ENCODE measurements at places on chromosomes 6 and 20. TPM values are rescaled to one million over a fixed set of nuclear protein-coding genes. Genes with fewer than 3 reads are reported as not detected.

- DNase-seq: no peak
Measured at GRCh38 chr20:50792708-50793574, 1.9 kb upstream of the BCAS4 start.

GRCh38 chr6:7541175-7542064, at the start of gene DSP:
DSP (plus strand) TSS chr6:7541671; CDS start chr6:7541916, 245 bp downstream.
- DNase-seq: no peak

DNA sequence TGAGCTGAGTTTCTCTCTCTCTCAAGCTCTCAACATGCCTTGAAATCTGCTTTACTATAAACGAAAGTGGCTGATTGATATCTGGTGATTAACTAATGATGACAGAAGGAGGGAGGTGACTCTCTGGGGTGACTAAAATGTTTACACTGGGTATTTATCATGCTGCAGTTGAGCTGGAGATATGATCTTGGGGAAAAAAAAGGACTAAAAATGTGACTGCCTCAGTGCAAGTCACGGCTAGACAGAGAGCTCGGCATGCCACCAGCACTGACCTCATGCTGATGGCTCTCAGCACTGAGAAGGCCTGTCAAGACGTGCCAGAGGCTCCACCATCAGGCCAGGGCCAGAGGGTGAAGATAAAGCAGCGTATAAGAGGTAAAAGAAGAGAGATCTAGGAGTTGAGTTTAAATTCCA, 103.1 kb upstream of the SPACA1 start:
- DNase-seq: peak; percentile 6

DNA sequence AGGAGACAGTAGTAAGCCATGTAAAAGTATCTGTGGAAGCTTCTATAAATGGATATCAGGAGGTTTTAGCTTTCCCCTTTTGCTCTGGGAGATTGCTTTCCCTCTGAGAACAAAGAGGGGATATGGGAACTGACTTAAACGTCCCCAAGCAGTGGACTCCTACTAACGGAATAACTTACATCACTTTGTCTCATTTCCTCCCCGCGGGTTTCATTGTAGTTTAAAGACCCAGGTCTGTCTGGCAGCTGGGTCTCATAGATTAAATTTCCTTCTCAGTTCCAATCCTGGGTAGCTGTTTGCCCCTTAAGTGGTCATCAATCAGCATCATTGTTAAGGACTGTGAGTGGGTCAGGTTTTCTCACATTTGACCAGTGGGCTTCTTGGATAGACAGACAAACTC, 68.7 kb downstream of the PLAGL1 start:
- DNase-seq: no peak

DNA sequence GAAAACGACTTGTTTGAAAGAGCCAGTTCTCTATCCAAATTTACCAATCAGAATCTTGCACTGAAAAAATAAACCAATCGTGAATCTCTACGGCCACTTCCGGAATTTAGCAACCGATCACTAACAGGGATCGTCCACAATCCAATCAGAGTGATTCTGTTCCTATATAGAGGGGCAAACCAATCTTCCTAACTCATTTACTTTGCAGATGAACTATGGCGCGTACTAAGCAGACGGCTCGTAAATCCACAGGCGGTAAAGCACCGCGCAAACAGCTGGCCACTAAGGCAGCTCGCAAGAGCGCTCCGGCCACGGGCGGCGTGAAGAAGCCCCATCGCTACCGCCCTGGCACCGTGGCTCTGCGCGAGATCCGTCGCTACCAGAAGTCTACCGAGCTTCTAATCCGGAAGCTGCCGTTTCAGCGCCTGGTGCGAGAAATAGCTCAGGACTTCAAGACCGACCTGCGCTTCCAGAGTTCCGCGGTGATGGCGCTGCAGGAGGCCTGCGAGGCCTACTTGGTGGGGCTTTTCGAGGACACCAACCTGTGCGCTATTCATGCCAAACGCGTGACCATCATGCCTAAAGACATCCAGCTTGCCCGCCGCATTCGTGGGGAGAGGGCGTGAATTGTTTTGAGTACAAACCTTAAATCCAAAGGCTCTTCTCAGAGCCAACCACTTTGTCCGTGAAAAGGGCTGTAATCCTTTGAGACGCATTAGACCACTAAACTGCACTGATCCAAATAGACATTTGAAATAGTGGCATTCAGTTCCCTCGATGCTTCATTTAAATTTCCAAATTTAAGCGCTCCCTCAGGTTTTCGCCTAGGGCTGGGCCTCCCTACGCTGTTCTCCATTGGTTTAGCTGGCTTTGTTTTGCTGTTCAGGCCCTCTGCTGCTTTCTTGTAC, 138.0 kb downstream of the HFE start:
- DNase-seq: peak; percentile 91

DNA sequence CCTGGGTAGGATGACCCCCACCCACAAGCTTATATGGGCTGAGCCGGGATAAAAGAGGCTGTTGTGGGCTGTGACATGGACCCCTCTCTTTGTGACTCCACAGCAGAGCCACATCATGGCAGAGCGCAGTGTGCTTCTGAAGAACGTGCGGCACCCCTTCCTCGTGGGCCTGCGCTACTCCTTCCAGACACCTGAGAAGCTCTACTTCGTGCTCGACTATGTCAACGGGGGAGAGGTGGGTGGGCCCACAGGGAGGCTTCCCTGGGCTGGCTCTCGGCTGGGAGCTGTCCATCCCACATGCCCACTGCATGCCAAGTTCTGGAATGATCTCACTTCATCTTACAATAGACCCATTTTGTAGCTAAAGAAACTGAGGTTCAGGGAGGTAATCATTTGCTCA, 10.5 kb downstream of the SGK2 start:
- DNase-seq: no peak

DNA sequence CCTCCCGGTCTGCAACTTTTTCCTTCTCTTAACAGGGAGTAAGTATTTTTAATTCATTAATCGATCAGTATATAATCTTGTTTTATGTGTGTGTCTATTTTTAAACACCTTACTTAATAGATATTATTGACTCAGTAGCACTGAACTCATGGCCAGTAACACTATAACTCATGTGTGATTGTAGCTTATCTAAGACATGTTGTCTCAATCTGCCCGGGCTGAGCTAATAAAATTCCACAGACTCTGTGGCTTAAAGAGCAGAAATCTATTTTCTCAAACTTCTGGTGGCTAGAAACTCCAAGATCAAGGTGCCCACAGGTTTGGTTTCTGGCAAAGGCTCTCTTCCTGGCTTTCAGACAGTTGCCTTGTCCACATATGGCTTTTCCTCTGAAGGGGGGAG, 68.8 kb upstream of the TNFAIP3 start:
- DNase-seq: no peak

CDH4 gene
- polyA plus RNA-seq: 0.81 TPM

DNA sequence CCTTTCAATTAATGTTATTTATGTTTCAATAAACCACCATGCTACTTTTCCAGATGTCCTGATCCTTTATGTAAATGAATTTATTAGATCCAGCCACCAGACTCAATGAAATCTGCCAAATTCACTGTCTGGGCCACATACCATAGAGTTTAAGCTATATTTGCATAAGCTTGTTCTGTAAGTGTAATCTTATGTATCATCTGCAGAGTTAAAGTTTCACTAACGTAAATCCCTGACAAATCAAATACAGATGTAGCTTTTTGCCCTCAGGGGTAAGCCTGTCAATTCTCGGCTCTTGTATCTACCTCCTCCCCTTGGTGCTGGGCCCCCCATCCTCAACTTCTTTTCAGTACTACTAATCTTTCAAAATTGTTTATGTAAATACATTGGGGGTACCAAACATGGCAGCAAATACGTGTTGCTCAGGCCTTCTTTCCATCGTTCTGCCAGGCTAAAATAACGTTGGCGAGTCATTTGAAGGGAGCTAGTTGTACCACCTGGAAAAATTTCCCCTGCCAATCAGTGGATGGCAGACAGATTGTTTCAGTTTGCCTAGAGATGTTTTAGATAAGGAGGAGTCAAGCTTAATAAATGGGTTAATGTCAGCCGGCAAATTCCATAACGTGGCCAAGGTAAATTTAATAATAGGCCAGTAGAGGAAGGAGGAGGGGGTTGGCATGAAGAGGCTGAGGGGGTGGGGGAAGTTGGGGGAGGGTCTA, 79.6 kb downstream of the RPS12 start:
- no peak for DNase-seq

GRCh38 chr6:79378957-79379356, 144.5 kb upstream of the HMGN3 start:
- DNase-seq: no peak

DNA sequence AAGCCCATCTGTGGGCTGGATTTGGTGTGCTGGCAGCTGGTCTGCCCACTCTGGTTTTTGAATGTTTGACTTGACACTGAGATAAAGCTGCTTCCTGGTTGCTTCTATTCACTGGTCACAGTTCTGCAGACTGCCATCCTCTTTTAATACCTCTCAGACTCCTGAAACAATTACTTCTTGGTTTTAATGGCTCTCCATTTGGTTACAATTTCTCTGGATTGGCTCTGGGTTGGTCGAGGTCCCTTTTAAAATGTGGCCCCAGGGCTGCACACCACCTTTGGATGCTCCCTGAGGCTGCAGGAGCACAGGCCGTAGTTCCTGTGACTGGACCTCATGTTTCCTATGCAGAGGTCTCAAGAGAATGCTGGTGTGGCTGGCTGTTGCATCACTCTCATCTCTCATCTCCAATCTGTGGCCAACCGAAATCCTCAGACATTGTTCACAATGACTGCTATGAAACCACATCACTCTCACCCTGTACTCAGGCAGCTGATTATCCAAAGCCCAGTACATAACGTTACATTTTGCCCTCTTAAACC, 98.5 kb downstream of the INSM1 start:
- peak; percentile 9 for DNase-seq

BPIFA1 gene
- not detected for polyA plus RNA-seq

GRCh38 chr6:73233048-73233447, 7.8 kb upstream of the KHDC1L start:
- DNase-seq: no peak

GRCh38 chr6:109103942-109104341, 8.6 kb downstream of the CEP57L1 start:
- DNase-seq: no peak

DNA sequence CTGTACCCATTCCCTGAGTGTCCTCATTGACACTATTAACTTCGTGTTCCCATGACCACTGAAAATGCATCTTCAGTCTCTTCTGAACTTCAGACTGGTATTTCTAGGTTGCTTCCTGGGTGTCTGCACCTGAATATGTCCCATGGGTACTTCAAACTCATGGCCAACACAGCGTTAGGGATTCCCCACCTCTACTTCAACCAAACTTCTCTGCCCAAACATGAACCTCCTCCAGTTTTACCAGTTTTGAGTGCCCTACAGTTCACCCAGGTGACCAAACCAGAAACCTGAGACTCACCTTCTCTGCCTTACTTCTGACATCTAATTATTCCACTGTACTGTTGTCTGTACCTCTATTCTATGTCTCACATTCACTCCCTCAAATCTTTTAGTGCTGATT, 99.5 kb upstream of the SUPT3H start:
- DNase-seq: no peak

SRMS gene
- polyA plus RNA-seq: not detected

DNA sequence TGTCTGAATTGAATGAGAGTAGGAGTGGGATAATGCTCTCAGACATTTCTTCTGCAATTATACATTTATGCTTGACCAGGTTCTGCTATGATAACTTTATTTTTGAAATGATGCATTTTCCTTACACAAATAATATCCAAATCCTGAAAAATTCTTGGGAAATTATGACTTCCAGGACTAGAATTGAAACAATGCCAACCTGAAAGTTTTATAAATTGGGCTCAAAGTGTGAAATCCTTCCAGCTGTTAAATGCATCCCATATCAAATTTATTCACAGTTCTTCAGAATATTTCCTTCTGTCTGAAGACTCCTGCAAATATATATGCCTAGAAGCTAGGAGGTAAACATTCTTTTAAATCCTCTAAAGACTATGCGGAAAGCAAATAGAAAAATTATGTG, 155.7 kb upstream of the EYA4 start:
- no peak for DNase-seq

- no peak for DNase-seq
Measured at GRCh38 chr20:34511891-34512265, 4.3 kb upstream of the DYNLRB1 start.

GRCh38 chr6:43150051-43150751, 20.9 kb upstream of the SRF start:
- DNase-seq: no peak

DNA sequence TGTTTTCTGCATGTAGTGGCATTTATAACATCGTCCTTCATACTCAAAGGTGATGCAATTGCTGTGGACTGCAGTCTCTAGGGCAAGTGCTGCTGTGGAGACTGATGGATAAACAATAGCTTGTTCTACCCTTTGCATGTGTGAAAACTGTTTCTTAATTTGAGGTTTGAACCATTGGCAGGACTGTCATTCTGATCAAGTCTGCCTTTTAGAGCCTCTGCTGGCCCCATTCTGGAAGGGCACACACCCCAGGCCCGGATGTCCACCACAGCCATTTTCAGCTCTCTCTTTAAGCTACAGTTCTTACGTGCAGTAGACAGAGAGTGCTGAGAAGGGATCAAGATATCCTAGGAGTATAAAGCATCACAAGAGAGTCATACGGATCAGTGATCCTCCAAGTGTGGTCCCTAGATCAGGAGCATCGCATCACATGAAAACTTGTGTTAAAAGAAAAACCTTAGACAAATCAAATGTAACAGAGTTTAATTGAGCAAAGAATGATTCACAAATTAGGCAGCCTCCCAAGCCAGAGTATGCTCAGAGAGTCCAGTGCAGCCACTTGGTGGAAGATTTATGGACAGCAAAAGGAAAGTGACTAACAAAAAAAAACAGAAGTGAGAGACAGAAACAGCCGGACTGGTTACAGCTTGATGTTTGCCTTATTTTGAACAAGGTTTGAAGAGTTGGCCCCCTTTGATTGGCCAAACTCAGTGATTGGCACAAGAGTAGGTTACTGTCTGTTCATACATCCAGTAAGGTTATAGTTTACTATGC, 52.0 kb downstream of the FRK start:
- DNase-seq: peak; percentile 19
